ENCODE measurements at places on chromosomes 16 and 17. TPM values are rescaled to one million over a fixed set of nuclear protein-coding genes. Genes with fewer than 3 reads are reported as not detected.
A peak's percentile ranks its signal among the peaks of the same experiment; 100 is the strongest.

NGFR gene
- total RNA-seq = 0.14 TPM

TPSD1 gene
- total RNA-seq = not detected

CX3CL1 gene
- not detected for total RNA-seq

FOXJ1 gene
- total RNA-seq = 0.11 TPM

PIRT gene
- not detected for total RNA-seq

DNAH9 gene
- not detected for total RNA-seq

CES1 gene
- not detected for total RNA-seq

PLEKHG4 gene
- 33.4 TPM for total RNA-seq

- no peak for DNase-seq
Measured at GRCh38 chr16:19595043-19595767, 39.7 kb downstream of the VPS35L start.

DNA sequence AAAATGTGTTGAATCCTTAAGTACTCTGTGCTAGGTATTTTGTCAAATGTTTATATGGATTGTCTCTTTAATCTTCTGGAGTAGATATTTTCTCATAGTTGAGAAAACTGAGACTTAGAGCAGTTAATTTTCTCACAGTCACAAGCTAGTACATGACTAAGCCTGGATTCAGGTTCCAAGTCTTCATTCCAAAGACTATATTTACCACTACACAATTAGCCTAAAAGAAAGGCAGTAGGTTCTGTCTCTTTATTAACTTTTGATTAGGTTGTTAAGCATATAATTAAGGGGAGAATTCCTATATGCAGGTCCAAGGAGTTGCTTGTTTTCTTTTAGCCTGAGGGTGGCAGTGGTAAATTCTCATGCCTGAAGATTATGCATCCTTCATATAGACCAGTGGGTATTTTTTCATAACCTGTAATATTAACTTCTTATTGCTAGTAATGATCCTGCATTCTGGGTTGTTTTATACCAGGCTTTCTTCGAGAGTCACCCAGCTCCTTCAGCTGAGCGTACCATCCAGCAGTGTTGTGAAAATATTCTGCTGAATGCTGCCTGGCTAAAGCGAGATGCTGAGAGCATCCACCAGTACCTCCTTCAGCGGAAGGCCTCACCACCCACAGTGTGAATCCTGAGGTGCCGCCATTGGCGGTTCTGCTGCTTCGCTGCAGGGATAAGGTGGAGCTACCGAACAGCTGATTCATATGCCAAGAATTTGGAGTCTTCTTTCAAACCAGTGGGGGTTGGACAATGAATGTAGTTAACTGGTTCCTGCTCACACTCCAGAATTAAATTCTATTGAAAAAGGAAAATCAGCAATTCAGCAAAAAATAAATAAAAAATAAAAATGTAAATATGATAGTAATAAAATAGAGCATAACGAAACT lies 28.2 kb upstream of the KPNB1 start:
- DNase-seq = no peak

DNA sequence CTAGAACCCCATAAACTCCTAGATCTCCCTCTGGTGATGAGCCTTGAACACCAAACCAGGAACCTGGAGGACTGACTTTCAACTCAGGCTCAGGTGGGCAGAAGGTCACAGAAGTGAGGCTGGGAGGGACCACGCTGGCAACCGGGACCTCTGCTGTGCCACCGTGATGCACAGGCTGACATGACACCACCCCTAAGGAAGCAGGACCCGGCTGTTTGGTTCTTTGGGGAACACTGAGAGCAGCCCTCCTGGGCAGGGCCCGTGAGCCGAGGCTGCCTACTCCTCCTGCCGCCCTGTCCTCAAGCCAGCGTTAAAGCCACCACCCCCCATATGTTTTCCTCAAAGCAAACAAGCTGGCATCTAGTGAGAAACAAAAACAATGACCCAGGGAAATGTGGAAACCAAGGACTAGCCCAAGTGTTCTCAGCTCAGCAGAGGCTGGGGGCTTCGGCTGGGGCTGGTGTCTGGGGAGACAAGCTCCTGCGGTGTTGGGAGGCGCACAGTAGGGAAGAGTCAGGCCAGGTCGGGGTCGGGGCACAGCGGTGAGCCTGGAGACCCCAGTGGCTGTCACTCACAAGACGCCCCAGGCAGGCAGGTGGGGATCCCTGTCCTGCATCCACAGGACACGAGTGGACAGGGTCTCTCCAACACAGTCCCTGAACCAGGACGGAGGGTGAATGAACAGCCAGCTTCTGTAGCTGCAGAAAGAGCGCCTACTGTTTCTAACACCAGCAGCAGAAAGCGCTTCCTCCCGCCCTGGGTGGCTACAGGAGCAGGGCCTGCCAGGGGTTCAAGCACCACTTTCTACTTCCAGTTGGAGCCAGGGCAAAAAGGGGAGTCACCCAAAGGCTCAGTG lies 1.7 kb downstream of the SMIM5 start:
- DNase-seq = no peak

DNA sequence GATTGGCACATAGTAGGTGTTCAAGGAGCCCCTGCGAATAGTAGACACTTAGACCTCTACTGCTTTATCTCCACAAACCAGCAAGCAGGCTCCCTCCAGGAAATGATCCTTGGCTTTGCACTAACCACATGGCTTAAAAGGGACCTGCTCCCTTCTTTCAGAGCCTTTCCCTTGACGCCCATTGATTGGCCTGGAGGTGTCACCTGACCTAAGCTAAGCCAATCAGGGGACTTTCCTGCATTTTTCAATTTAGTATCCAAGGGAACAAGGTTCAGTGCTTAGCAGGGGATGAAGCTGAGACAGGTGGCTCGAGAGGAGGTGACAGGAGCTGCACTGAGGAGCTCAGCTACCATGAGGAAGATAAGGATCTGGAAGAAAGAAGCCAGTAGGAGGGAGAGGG lies 52.8 kb downstream of the CLEC19A start:
- no peak for DNase-seq

GRCh38 chr16:57133886-57134285 lies 41.5 kb downstream of the CPNE2 start:
- DNase-seq = no peak

DNA sequence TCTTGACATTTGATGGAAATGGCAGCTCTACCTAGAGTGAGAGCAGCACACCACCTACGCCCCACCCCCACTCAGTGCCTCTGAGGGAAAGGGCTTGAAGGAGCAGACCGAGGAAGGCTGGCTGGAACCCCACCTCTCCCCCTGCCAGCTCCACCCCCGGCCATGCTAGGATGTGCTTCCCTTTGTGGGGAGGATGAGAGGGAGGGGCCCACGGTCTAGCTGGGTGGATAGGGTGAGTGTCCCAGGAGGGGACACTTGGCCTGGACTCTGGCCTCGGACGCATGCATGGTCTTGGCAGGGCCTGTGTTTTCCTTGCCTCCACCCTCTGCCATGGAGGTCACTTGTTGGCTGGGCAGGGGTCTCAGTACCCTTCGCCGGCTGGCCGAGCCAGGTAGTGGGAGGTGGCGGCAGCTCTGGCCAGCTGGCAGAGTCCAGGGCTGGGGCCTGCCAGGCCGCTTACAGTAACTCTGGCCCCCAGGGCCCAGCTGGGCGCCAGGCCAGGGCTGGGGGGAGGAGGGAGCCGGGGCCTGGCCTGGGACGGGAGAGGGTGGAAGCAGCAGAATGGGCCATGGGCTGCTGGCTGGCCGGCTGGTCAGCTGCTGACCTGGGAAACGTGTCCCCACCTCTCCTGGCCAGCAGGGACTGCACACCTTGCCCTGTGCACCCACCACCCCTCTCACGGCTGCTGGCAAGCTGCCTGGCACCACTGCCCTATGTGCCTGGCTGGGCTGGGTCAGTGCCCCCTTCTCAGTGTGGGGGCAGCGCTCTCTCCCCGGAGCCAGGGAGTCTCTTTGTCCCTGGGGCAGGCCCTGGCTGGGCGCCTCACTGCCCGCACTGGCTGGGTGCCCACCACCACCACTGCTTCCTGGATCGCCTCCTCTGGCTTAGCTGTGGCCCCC lies 23.0 kb downstream of the RARA start:
- DNase-seq = no peak

DNA sequence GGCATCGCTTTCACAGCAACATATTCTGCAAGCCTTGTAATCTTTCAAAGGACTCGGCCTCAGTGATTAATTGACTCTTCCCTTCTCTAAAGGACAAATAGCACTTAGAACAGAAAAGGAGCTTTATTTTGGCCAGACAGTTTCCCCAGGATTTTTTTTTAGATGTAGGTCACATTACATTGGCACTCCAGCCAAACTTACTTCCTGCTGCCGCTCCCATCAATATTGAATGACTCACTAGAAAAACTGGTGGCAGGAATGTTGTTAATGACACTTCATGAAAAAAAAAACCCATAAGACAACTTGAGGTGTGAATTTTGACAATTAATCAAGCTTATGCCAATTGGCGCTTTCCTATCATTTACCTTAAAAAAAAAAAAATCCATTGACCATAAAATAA lies 432.6 kb downstream of the TOX3 start:
- no peak for DNase-seq

DNA sequence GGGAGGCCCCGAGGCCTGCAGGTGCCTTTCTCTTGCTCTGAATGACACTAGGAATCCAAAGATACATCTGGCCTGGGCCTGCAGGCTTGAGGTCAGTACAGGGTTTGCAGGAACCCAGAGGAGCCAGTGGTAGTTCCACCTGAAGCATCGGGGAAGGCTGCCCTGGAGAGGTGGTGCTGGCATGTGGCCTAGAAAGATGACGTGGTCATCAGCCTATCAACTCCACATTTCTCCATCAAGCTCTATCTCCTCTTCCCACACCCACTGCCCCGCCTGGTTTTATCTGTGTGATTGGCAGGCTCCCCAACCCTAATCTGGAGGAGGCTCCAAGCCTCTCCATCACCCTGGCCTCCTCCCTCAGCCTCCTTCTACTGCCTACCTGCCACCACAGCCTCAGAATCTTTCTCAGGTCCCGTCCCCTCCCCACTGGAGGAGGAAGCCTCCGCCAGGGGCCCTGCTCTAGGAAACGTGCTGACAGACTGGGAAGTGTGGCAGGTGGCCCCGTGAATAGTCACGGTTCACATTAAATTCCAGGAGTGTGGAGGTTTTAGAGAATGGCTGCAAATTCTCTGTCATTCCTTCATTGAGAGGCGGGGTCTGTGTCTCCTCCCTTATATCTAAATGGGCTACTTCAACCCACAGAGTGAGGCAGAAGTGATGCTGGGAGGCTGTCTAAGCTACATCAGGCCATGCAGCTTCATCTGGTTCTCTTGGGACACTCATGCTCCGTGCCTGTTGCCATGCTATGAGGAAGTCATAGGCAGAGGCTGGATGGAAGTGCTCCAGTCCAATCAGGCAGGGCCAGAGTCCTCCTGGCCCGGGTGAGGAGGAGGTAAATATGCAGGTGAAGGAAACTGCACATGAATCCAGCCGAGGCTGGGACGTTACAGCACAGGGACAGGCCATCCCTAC lies 11.4 kb upstream of the MAP2K3 start:
- DNase-seq = no peak

- DNase-seq = no peak
Measured at GRCh38 chr16:28878083-28878926, at the start of gene ATP2A1. Gene ATP2A1 (plus strand): TSS chr16:28878488. CDS start chr16:28878672, 184 bp downstream.

DNA sequence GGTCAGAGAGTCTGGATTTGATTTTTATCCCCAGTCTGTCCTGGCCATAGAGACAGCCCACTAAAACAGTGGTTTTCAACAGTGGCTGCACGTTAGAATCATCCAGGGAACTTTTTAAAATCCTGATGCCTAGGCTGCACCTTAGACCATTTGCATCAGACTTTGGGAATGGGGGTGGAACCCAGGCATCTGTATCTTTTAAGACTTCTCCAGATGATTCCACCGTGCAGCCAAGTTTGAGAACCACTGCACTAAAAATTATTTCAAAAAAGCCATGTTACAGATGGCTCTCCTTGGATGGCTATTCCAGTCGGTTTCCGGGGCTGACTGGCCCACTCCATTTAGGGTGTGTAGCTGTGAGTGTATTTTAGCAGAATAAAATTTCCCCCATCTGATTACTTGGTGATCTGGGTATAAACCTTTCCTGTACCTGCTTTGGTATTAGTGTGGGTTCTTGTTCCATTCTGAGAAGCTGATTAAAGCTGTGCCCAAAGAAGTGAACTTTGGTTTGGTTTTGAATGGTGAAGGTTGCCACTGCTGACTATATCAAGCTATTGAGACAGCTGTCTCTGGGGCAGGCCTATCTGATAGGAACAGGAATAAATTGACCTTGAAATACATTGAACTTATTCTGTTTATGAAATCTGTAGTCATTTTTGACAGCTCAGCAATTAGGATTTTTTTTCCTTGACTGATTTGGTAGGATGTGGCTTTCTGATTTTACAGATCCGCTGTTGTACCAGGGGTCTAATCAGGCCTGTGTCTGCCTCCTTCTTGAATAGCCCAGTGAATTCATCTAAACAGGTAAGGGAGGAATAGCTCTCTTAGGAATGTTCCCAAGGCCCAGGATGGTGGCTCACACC lies 1.3 kb downstream of the ATP5MC1 start:
- DNase-seq = no peak

GRCh38 chr17:63270610-63271009 lies 175.5 kb downstream of the CYB561 start:
- no peak for DNase-seq

DNA sequence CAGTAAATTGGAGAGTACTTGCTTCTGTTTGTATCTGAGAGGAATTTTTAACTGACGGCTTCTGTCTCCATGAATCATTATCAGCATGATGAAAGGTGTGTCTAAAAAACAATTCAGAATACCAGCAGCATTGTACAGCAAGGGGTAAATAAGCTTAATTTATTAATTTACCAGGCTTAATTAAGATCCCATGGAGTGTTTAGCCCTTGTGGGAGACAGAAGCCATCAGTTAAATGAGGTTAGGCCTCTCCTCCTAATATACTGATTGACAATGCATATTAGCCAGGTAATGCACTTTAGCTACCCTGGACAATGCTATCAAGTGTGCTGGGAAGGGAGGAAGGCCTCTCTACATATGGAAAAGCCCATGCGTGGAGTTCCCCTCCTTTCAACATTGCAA lies 53.4 kb downstream of the IGF2BP1 start:
- DNase-seq = no peak

GRCh38 chr16:79618692-79619050 lies 18.1 kb upstream of the MAF start:
- DNase-seq = peak; percentile 21

DNA sequence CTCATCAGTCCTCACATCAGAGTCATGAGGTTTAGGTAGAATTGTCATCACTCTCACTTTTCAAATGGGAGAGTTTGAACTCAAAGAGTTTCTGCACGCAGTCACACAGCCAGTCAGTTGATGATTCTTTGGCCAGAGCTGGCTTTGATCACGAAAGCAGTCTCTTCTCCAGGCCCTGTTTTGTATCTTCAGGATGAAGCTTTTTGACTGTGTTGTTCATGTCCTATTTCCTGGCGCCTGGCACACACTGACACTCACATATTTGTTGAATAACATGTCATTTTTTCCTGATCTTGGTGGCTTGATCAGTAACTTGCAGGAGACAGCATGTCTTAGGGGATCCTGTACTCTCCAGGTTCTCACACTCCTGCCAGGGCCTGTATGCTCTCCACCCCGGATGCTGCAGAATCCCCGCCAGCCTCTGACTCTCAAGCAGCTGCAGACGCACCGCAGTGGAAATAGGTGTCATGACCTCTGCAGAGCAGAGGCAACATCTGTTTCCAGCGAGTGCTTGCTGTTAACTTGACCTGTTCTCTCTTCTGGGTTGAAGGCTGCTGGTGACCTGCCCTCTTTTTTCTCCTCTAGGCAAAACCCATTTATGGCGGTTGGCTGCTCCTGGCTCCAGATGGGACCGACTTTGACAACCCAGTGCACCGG lies 33.0 kb downstream of the MPRIP start:
- DNase-seq = no peak
